IMR-90 (cell line): ENCODE measurements at places on chromosomes 6 and 20. TPM values are rescaled to one million over a fixed set of nuclear protein-coding genes. Genes with fewer than 3 reads are reported as not detected.

DNA sequence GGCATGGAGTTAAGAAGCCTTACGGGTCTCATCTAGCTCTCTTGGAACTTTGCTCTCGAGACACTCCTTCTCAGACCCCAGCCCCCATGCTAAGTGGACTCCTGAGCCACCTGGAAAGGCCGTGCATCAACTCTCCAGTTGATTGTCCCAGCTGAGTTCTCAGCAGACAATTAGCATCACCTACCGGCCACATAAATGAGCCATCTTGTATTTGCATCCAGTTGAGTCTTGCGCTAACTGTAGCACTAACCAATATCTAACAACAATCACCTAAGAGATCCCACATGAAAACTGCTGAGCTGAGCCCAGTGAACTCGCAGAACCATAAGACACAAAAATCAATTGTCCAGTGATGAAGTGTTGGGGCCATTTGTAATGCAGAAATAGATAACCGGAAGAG is 49.7 kb downstream of the PCNA start:
- no peak for DNase-seq
- no peaks in the 10 kb centered on the region for H3K27me3 ChIP-seq
- peaks cover 14% of the 10 kb centered on the region for H3K4me1 ChIP-seq

HMGCLL1 gene
- not detected in 2 replicates for total RNA-seq

DNA sequence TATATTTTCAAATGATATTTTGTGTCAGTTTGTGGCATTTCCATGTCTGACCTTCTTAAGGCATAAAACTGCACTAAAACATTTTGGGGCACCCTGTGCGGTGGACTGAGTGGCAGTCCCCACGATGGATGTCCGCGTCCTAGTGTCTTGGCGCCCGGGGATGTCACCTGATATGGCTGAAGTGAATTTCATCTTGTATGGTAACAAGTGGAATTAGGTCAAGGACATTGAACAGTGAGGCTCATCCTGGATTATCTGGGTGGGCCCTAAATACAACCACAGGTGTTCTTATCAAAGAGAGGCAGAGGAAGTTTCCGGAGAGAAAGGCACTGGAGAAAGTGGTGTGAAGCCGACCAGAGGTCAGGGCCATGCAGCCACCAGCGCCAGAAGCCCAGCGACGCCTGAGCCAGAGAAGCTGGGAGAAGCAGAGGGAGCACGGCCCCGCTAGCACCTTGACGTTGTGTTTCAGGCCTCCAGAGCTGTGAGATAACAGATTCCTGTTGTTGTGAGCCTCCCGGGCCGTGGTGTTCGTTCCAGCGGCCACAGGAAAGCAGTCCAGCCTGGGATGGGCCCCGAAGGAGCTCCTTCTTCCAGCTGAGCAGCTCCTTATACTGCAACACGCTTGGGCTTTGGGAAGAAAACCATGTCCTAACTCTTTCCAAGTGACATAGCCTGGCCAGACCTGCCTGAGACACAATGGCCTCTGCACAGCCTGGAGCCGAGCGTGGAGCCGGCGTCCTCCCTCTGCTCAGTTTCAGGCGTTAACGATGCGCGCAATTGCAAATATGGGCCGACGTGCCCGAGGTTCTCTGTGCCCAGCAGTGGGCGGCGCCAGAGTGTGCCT is 22.5 kb downstream of the THBS2 start:
- no peak overlapping the region for H3K4me3 ChIP-seq
- no peaks in the 10 kb centered on the region for H3K4me1 ChIP-seq
- no peak for DNase-seq
- peaks cover 63% of the 10 kb centered on the region for H3K36me3 ChIP-seq
- no peak overlapping the region for H3K27ac ChIP-seq

DNA sequence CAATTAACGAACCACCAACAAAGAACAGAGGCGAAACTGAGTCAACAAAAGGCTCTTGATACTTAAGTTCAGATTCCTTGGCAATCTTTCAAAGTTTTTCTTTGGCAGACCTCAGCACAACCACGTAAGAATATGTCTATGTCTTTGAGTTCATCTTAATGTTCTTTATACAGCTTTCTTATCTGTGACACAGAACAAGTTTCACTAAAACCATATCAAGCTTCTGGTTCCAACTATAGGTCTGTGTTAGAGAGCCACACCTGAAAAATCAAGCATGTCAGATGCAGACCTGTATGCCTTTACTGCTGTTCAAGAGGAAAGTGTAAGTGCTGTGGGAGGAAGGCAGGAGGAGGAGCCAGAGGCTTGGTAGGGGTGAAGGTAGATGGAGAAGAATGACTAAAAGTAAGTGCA is 271.3 kb downstream of the KHDC1L start:
- no peak overlapping the region for H3K4me3 ChIP-seq
- peak; percentile 61 for DNase-seq

SNAP91 gene
- total RNA-seq = not detected in 2 replicates

GRCh38 chr6:71582820-71583219 is 294.2 kb downstream of the OGFRL1 start:
- H3K4me3 ChIP-seq = no peak overlapping the region
- H3K4me1 ChIP-seq = no peaks in the 10 kb centered on the region
- H3K27me3 ChIP-seq = no peaks in the 10 kb centered on the region; the same call in 1 of the 2 replicates
- DNase-seq = no peak
- no peaks in the 10 kb centered on the region for H3K36me3 ChIP-seq
